T-helper 1 cell (primary cell): ENCODE measurements at places on chromosomes 16 and 17.

GRCh38 chr17:2850991-2851390, 54.8 kb downstream of the RAP1GAP2 start:
- no peak for DNase-seq

DNA sequence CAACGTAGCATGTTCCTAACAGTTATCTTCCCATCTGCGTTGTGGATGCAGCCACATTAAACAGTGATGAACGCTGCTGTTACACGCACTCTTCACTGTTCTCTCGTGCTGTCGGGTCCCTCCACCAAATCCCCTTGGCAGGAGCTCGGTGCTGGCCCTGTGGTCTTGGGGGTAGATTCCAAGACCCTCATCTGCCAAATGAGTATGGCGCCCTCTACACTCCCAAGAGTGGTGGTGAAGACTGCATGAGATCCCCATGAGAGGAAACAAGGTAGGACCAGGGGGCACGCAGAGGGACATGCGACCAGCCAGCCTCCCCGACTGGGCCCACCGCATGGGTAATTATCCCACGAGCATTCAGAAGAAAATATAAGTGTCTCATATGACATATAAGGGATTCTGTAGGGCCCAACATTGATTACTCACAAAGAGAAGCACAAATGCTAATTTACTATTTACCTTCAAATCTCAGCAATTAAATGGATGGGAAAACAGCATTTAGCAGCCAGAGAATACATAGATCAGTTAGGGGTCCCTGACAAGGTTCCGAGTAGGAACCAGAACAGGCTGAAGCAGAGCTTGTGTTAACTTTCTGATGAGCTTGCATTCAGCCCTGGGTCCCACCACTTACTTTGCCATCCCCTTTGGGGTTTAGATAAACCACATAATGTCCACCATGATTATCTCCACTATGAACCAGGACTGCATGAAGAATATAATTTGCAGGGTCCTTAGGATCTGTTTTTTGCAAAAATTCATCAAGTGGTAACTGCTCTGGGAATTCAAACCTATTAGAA, 23.8 kb downstream of the LITAFD start:
- no peak for DNase-seq

GRCh38 chr17:17722081-17722905, 41.0 kb downstream of the RAI1 start:
- DNase-seq, result no peak

- DNase-seq, result no peak
These were observed 98.3 kb downstream of the CMIP start for GRCh38 chr16:81542609-81543570.

DNA sequence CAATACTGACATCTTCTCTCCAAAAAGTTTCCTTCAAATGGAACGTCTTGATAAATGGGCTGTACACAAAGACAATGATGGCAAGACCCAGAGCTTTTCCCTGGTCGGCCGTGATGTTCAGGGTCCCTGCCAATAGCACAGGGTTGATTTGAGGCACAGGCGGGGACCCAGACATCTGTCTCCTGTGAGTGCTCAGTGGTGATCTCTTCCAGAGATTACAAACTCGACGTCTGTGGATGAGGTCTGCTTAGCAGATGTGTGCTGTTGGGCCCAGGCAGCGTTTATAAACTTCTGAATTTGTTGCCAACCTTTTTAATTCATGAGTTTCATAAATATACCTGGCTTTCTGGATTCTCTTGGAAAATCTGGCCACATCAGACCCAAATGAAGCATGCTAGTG, 14.9 kb downstream of the CPPED1 start:
- no peak for DNase-seq

DNA sequence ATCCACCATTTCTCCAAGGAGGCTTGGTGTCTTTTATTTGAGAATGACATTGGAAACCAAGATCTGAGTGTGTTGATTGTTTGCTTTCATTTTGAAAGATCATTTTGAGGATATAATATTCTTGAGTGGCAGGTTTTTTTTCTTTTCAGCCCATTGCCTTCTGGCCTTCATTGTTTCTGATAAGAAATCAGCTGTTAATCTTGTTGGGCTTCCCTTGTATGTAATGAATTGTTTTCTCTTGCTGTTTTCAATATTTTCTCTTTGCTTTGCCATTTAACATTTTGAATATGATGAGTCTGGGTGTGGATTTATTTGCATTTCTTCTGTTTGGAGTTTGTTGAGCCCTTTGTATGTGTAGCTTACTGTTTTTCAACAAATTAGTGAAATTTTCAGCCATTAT, 22.0 kb downstream of the PRSS54 start:
- DNase-seq, result no peak

DNA sequence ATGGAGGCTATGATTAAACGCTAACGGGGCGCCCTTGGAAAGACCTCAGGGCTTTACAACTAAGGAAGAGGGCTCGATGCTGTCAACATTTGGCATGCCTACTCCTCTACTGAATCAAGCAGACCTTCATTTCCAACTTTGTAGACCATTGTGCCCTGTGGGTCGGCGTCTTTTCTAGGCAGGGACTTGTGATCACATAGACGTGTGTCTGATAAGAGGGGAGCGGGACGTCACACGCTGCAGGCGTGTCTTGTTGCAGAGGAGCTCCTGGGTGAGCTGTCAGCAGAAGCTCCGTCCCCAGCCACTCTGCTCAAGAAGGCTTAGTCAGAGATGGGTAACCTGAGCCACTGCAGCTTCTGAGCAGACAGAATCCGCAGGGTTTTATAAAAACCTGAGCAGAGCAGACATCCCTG, 2.8 kb downstream of the MAPK8IP3 start:
- DNase-seq, result no peak

- no peak for DNase-seq
These were observed 439.0 kb upstream of the ASIC2 start for GRCh38 chr17:33732116-33732515.

GRCh38 chr17:73683771-73684170, 39.5 kb upstream of the SDK2 start:
- DNase-seq, result no peak

GRCh38 chr17:81438007-81438659, 42.9 kb downstream of the BAHCC1 start:
- DNase-seq, result no peak
